Sigmoid colon (tissue), 7 donors: ENCODE measurements at places on chromosomes 16 and 17.

DNA sequence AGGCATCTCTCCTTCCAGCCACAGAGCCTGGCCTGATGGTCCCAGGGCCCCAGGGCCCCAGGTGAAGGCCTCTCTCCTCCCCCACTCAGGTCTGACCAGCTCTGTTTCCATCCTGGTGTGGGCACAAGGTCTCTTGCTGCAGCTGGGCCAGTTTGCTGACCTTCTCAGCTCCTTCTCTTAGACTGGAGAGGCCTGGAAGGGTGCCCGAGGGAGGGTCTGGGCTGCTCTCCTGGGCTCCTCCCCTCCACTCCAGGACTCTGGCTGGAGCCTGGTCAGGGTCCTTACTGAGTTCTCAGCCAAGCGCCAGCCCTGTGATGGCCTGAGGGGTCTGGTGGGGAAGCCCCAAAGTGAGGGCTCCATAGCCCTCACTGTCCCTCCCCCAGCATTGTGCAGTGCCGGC lies 12.4 kb downstream of the SOCS3 start:
- DNase-seq: no peak

- no peak for DNase-seq
These were observed 175.6 kb downstream of the VPS53 start for GRCh38 chr17:539066-539465.

DNA sequence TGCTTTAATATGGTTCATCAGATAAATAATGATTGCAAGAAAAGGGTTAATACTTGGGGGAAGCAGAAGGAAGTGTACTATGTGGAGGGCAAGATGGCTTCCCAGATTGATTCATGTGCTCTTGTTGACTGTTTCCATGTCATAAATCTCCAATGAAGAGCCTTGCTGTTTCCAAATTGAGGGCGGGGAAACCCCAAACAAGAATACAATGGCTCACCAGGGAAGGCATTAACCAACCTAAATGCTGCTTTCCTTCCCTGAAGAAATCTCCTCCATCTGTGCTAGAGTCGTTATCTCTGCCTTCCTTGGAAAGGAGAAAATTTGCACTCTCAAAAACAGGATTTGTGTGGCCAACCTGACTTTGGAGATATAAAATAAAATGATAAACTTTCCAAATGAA lies 28.0 kb upstream of the CDH13 start:
- DNase-seq: no peak

DNA sequence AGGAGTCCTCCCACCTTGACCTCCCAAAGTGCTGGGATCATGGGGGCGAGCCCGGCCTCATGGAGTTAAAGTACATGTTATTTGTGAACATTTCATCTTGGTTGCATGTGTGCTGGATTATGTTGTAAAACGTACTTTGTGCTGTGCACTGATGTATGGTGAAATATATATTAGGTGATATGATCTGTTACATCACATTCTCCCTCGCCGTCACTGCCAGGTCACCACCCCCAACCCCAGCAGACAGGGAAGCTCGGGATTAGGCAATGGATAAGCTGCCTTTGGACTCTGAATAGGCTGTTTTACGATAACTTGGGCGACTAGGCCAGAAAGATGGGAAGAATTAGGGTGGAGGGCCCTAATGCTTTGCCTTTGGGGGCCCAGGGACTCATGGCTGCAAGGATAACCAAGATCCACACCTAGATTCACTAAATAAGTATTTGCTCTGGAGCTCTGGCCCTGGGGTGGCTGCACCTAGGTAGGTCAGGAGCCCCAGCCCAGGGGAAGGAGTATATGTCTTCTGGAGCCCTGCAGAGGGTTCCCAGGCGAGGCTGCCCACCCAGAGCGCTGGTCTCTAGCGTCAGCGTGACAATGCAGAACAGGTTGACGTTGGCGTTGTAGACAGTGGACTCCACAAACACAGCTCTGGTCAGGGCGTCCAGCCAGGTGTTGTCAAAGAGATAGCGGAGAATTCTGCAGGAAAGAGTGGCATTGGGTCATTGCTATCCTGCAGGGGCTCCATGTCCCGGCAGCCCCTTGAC lies 27.1 kb upstream of the GCSH start:
- no peak for DNase-seq

- DNase-seq: no peak
These were observed 43.8 kb downstream of the COX10 start for GRCh38 chr17:14113137-14113536.

- no peak for DNase-seq
These were observed 7.7 kb upstream of the TEKT3 start for GRCh38 chr17:15349119-15349518.

- DNase-seq: no peak
These were observed 911.6 kb downstream of the KCNJ2 start for GRCh38 chr17:71080937-71081336.

DNA sequence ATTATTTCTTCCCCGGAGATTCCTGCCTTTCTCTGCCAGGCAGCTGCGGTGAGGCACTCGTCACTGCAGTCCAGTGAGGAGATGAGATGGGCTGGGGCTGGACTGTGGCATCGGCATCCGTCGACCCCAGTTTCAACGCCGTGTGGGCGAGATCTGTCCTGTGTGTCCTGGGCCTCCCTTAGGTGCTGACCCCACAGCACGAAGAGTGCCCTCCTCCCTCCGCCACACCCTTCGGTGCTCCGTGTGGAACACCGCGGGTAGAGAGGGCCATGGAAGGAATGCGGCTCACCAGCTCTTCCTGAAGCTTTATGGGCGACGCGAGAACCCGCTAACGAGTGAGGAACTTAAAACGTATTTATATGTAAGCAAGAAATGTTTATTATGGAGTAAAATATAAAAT lies 17.6 kb downstream of the ACSF3 start:
- DNase-seq: no peak

- no peak for DNase-seq
These were observed 240.3 kb downstream of the MAF start for GRCh38 chr16:79360267-79360666.

GRCh38 chr17:76265624-76266243 lies 586 bp downstream of the UBALD2 start:
- peak; percentile 86 for DNase-seq

GRCh38 chr17:31111183-31111582 lies 16.4 kb downstream of the NF1 start:
- no peak for DNase-seq
